ENCODE measurements at places on chromosomes 7 and 10.

GRCh38 chr10:93376372-93377293 is 105.5 kb downstream of the MYOF start:
- DNase-seq, result peak; percentile 70

GRCh38 chr10:28291881-28292297 is 11.0 kb downstream of the MPP7 start:
- no peak for DNase-seq

DNA sequence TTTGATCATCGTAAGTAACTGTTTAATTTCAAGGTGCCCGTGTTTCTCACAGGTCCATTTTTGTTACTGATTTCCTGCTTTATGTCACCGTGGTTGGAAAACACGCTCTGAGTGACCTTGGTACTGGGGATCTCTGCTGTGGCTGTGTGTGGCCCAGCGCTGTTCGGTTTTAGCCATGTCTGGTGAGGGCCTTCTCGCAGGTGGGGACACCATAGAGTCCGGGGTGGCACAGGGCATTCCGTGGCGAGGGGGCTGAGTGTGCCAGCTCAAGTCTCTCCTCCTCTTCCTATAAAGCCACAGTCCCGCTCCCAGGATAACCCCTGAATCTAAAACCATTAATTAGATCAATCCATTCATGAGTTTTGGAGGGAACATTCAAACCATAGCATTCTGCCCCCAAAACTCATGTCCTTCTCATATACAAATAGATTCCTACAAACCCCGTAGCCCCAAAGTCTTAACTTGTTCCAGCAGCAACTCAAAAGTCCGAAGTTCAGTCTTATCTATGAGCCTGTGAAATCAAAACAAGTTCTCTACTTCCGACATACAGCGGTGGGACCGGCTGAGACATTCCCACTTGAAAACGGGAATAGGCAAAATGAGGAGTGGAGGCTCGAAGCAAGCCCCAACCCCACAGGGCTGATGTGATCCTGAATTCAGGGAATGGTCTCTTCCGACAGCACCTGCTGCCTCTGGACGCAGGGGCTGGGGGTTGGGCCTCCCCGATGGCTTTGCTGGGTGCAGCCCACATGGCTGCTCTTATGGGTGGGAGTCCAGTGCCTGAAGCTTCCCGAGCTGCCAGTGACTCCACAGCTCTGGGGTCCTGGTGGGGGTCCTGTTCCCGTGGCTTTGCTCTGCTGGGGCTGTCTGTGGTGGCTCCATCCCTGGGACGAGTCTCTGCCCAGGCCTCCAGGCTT is 55.0 kb upstream of the NKX6-2 start:
- no peak for DNase-seq

GRCh38 chr7:1473864-1474512 is 14.7 kb upstream of the MICALL2 start:
- DNase-seq, result peak; percentile 85

- DNase-seq, result no peak
These were observed 93.7 kb downstream of the DGKI start for GRCh38 chr7:137753067-137753466.

DNA sequence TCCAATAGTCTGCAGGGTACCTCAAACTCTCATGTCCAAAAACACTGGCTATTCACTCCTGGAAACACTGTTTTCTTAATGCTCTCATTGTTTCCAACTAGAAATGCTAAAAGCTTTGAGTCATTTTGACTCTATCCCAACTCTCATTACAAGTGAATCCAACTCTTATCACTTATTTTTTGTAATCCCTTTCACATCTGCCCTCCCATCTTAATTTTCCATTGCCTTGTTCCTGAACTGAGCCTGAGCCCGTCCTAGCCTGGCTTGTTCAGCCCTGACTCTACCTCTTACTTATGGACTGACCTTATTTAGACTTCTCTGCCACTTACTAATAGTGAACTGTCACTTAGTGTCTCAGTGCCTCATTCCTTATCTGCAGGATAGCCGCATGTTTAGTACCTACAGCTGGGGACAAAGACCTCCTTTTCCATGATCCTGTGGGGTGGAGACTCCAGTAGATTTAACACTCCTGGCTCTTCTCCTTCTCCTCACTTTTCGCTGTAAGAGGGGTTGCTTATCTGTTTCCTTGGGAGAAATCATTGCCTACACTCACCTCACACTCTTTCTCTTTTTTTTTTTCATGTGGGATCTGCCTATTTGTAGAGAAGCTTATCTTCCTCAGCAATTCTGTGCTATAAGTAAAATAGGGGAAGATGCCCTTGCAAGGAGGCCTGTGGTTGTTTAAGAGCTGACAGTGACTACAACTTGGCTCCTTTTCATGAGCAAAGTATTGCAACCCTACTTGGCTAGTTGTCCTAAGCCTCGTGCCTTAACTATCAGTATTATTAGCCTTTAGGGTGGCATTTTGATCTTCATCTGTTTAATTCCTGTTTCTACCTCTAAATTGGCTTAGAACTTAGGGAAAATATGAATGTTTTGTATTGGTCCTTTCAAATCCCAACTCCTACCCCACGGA is 56.4 kb downstream of the SLC16A12 start:
- DNase-seq, result no peak

DNA sequence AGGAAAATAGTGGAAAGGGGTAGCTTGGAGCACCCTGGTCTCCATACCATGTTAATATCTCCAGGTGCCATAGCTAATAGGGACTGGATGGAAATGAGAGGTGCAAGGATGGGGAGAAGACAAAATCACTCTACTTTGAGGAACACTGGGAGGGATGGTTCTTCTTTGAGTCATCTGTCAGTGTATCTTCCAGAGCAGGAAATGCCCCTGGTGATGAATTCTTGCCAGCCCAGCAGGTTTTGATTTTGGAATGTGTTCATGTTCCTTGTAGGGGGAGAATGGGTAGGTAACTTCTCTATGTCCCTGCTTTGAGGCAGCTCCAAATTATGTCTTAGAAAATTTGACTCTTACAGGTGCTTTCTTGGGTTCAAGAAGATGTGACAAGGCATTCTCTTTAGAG is 177.0 kb upstream of the GLI3 start:
- DNase-seq, result no peak

DNA sequence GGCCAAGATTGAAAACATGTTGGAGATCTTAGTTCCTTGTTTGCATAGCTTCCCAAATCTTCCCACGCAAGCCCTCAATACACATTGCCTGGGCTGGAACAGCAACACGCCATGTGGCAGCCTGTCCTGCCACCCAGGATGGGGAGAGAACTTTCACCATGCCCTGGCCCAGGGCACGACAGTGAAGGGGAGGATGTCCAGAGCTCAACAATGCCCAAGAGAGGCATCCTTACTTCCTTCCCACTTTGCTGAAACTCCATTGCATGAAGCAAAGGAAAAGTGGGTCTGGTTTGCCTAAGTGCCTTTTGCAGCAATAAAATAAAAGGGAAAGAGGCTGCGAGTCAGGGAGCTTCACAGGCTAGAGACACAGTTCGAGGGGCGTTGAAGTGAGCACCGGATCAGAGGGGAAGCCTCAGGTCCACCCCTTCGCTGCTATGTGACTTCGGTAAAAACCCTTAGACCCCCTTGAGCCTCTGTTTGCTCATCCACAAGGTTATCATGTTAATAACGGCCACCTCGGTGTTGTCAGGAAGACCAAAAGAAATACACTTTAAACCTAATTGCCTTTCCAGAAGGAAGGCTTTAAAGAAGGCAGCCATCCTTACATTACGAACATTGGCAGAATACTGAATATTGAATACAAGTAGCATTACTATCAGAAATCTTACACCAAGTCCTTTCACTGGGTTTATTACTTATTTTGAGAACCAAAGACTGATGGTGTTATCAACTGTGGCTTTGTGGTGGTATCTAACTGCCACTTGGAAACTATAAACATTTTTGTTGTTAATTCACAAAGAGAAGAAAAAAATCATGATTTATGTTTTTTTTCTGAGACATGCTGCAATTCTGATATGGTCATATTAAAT is 133.3 kb downstream of the ICA1 start:
- no peak for DNase-seq

- no peak for DNase-seq
These were observed 26.0 kb upstream of the ITGA8 start for GRCh38 chr10:15745751-15746150.

DNA sequence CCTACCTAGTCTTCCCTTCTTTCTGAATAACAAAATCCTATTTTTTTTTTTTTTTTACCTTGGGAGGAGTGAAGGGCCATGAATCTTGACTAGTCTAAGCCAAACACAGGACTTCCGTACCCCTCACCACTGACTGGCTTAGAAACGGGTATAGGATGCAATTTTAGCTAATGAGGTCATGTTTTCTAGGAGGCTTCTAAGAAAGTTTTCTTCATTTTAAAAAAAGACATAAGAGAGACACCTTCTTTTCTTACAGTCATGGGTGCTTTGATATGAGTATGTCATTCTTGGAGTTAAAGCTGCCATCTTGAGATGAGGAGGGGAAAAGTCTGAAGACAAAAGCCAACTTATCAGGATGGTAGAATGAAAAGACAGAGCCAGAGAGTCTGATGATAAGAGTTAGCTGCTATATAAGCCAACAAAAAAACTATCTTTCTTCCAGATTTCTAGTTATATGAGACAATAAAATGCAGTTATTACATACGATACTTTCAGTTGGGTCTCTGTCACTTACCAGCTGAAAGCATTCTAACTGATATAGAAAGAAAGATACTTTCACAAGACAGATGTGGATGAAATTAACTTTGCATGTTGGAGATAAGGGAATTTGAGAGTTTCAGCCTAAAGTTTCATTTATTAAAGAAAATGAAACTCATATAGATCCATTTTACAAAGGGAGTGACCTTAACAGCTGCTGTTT is 34.0 kb downstream of the ZNF438 start:
- DNase-seq, result no peak

DNA sequence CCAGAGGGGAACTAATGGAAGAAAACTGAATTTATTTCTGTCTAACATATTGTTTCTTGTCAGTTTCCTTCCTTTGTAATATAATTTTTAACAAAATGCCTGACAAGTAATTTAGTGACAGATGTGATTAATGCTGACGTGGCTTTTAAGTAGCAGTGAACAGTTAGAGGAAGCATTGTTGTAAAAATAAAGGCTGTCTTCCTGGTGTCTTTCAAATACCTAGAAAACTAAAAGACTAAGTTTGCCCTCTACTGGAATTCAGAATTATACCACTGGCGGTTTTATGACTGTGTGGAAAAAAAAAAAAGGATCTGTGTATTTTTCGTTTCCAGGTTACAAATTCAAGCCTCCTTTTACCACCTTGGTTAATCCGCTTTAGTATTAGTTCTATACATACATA is 217.1 kb upstream of the DPP6 start:
- DNase-seq, result peak; percentile 11

DNA sequence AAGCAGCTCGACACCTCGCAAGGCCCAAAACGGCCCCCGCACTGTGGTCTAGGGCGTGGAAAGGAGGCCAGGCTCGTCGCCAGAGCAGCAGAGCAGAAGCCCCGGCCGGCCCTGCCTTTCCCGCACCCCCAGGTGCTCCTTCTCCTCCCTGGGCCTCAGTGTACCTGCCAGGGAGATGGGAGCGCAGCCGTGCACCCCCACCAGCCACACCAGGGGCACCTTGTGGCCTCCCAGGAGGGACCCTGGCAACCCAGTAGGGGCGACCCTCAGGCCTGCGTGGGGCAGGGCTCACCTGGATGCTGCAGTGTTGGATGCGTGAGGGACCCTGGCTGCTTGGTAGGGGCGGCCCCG is 9.5 kb downstream of the PDGFA start:
- no peak for DNase-seq

DNA sequence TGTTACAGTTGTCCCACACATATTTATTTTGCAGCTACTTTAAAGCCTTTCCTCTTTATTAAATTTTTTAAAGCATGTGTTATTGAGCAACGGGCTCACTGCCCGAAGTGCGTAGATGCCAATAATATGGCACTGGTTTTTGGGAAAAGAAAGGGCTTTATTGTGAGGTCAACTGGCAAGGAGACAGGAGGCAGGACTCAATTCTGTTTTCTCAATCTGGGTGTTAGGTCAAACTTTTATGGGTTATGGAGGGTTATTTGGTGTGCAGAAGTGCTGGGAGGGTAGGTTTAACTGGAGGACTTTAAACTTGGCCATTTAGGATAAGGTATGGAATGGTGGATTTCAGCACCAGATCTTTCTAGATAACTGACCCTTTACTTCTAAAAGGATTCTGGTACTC is 183.6 kb downstream of the LRRC4 start:
- no peak for DNase-seq

GRCh38 chr10:104300736-104301292 is 31.8 kb downstream of the GSTO2 start:
- peak; percentile 96 for DNase-seq

DNA sequence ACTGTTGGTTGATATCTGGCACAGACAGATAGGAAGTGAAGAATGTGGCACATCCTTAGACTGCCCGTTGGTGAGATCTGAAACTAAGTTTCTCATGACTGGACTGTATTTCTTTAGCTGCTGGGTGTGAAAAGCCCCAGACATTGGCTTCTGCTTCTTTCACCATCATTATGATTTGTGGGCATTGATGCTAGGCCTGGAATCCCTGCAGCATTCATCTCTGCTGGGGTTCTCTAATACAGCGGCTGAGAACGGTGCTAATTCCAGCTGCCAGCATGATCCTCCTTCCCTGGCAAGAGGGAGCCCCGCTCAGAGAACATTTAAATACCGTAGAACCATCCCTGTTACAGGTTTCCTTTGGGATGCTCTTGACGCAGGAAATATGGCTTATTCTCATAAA is 26.2 kb downstream of the RBM20 start:
- DNase-seq, result no peak

DNA sequence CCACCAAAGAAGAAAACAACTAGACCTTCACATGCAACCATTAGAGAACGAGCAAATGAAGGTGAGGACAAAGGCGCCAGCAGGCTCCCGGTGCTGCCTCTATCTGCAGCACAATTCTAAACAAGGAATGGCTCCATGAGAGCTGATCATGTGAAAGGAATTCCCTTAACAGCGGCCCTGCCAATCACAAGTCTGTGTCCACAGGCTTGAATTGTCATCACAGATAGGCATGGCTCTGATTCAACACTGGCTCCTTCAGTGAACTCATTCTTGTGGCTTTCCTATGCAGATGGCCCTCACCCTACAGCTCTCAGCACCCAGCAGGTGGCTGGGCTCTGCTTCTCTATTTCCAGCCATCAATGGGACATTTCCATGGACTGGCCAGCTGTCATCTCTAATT is 36.2 kb downstream of the LAMB1 start:
- peak; percentile 71 for DNase-seq

- no peak for DNase-seq
These were observed 117.5 kb downstream of the OR13A1 start for GRCh38 chr10:45197816-45198485.

DNA sequence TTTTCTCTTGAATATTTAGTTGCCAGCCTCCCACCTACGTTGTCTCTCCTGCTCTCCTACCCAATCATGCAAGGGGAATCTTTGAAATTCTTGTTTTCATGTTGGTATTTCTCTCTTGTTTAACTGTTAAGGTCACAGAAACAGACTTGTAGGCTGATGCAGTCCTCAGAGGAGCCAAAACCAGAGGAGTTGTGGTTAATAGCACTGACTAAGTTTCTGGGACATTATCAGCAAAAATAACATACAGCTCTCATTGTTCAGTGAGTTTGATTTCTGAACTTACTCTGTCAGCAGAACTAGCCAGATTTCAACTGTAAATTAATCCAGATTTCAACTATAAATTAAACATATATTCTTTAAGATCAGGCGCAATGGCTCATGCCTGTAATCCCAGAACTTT is 11.1 kb upstream of the CUL1 start:
- DNase-seq, result no peak

GRCh38 chr7:151301471-151302462 is 39.8 kb upstream of the NUB1 start:
- DNase-seq, result no peak
